ENCODE measurements at places on chromosomes 3 and 15.

GRCh38 chr3:179150610-179151009 is 2.5 kb downstream of the PIK3CA start:
- DNase-seq, result no peak

DNA sequence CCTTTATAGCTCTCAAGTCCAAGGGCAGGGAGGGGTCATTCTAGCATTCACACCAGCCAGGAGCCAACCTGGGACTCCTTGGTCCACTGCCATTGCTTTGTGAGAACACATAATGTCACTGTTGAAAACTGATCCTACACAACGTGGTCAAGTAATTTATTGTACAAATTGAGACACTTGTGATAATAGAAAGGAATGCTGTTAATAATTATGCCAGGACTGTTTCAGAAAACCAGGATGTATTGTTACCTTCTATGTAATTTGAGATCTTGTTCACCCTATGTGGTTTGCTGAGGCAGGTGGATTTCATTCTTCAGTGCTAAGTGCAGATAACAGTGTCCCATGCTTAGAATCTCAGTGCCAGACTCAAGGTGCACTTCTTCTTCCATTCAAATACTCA is 33.3 kb downstream of the TMCO5A start:
- DNase-seq, result no peak

DNA sequence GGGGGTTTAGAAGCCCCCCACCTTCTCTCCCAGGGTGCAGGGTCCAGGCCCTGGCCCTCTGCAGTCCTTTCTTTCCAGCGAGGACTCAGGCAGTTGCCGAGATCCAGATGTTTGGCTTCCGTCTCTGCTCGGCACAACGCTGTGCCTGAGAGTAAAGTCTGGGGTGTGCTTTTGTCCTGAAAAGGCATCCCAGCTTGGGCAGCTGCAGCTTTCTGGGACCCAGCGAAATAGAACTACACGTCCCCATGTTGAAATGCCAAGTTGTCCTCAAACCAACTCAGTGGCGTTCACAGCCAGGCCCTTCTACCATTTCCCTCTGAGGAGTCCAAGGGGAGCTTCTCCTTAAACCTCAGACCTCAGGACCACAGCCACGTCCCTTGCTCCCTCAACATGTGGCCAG is 23.1 kb downstream of the FGD5 start:
- no peak for DNase-seq

DNA sequence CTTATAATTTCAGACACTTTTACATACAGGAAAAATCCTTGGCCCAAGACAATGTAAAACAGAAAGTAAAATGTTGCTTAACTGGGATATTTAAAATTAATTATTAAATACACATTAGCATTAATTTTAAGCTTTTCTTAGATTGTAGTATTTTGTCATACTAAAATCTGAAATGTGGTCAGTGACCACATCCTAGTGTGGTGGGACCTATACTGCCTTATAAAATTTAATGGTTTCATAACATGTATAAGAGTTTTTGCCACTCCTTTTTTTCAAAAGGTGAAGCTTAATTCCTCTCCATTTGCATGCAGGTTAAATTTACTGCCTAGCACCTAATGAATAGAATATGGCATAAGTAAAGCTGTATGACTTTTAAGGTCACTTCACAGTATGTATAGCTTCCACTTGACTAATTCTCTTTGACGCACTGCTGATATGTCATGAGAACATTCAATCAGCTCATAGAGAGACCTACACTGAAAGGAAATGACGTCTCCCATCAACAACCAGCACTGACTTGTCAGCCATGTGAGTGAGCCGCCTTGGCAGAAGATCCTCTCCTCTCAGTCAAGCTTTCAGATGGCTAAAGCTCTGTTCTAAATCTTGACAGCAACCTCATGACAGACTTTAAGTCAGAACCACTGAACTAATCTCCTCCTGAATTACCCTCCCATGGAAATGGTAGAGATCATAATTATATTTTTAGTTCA is 847.8 kb downstream of the SI start:
- no peak for DNase-seq

DNA sequence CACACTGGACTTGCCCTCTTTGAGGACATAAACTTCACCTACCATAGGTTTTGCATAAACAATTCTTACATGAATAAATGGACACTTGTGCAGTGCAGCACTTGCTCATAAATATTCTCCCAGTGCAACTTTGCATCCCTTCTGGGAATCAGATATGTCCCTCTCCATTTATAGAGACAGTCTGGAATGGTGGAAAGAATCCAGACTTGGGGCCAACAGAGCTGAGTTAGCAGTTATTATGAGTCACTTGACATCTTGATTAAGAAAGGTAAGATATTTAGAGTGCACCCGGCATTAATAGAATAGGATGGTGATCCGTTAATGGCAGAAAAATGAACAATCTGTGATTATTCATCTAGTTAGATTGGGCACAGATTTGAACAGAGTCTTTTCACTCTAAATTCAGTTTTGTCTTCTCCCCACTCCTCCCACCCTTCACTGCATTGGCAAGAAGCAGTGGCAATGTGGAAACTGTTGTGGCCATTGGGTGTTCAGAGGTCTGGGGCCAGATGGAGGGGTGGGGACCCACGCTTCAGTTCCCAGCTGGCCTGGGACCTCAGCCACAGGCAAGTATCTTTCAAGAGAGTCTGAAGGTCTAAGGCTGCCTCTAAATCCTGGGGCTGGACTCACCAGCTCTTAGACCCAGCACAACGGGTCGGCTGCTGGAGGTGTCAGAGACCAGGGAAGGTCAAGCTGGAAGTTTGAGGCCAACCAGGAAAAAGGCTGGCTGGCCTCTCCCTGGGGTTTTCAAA is 58.9 kb upstream of the KY start:
- DNase-seq, result no peak

DNA sequence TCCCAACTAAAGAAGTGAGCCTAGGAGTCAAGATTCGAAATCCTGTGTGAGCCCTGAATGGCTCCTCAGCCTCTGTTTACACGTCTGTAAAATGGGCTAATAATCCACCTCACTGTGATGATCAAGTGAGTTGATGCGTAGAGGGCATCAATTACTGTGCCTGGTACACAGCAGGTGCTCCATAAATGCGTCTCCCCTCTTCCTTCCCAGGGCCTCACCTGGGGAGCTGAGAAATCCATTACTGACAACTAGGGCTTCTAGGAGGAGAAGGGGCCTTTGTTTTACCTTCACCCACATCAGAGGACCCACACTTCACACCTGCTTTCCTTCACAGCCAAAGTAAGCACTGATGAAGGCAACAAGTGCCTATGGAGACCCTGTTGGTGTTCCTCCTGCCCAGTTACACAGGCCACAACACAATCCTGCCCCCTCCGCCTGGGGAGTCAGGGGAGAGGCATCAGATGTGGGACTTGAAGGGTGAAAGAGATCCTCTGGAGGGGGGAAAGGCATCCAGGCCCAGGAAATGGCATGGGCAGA is 1.4 kb downstream of the CIB2 start:
- DNase-seq, result no peak

- no peak for DNase-seq
Observed at GRCh38 chr3:60250810-60251209, 1000.4 kb downstream of the FHIT start.

- DNase-seq, result no peak
Observed at GRCh38 chr3:3577823-3578222, 221.4 kb upstream of the LRRN1 start.

- no peak for DNase-seq
Observed at GRCh38 chr3:143503325-143503885, 344.9 kb downstream of the SLC9A9 start.

DNA sequence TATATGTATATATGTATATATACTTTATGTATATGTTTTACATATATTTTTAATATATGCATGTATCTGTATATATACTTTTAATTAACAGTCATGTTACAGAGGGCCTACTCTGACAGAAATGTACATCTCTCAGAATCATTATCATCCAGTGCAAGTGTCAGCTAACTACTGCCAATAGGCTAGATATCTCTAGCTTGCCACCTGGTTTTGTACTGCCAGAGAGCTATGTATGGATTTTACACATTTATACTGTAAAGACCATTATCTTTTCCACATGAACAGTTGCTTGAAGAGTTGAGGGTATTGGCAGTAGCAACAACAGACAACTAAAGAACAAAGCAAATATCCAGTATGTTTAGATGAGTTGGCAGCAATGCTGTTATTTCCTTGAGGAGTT is 99.7 kb upstream of the VGLL3 start:
- no peak for DNase-seq

DNA sequence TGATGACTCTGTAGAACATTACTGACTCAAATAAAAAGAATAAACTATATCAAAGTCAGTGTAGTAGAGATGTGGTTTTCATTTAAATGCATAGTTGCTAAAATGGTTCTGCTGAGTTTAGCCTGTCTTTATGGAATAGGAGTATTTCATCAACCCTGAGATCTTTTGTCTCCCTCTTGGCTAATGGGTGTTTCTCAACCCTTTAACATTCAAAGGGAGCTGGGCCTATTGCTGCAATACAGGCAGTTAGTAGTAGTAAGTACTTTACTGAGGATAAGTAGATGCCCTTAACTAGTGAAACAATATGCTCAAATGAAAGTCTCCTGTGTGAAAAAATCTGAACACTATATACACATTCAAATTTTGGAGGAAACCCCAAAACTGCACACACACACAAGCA is 184.7 kb upstream of the TTC14 start:
- no peak for DNase-seq

DNA sequence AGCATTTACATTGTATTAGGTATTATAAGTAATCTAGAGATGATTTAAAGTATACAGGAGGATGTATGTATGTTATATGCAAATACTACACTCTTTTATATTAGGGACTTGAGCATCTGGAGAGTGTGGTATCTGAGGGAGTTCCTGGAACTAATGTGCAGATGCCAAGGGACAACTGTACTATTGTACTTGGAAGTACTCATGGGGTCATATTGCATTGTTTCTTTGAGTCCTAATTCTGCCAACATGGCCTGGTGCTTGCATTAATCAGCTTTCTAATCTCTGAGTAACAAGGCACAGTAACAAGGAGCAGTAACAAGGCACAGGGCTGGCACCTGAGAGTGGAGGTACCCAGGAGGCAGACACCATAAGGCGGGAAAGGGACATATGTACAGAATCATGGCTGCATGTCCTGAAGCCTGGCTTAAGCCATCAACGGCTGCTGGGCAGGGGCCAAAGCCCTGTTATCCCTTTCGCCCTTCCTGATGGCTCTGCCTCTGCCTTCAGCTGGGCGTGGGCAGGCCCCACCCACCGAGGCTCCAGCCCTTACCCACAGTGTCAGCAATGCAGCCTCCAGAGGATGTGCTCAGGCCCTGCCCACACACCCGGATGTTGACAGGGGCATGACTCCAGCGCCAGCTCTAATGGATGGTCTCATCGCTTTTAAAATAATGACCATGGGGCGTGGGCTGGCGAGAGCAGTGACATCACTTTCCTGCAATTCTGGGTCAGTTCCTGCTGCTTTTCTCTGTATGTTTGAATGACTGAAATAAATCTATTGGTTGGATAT is 22.9 kb downstream of the CEMIP start:
- no peak for DNase-seq

DNA sequence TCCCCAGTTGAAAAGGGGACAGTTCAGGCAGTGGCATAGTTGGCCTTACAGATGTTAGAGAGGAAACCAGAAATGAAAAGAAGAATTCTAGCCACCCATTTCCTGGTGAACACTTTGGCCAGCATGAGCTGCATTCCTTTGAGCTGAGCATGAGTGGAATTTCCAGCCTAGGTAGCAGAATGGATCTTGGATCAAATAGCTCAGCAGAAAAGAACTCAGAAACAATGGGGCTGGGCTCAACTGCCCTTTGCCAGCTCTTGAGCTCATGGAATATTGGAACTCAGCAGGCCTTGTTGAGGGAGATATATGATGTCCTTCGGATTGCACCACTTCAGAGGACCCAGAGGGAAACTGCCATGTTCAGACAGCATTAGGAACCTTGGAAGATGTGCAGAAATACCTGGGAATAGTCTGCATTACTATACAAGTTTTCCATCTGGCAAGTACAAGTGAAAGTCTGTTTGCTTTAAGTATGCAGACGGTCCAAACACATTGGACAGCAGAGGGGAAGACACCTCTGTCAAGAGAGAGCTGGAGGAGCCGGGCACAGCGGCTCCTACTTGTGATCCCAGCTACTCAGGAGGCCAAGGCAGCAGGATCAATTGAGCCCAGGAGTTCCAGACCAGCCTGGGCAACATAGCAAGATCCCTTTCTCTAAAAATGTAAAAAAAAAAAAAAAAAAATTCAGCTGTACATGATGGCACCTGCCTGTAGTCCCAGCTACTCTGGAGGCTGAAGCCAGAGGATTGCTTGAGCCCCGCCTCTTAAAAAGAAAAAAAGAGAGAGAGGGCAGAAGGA is 3.1 kb upstream of the CDV3 start:
- no peak for DNase-seq

DNA sequence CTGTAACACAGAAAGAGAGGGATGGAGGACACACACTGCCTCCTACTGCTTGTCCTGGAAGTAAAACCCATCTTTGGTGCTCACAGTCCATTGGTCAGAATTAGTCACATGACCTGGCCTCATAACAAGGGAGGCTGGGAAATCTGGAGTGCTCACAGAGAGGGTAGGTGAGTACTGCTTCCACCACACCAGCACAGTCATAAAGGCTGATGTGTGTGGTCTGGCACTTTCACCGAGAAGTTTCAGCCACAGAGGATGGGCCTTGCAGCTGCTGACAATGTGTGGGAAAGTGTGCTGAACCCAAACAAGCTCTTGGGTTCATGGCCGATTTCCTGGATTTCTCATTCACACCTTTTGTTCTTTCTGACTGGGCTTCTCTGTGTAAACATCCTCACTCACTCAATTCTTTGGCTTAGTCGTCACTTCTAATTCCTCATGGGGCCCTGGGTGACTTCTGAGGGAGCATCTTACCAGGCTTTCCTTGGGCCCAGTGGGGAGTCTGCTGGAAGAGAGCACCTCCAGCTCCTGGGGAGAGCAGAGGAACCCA is 100.7 kb downstream of the ASB7 start:
- no peak for DNase-seq

- DNase-seq, result no peak
Observed at GRCh38 chr3:43619588-43619987, 2.2 kb downstream of the ANO10 start.

DNA sequence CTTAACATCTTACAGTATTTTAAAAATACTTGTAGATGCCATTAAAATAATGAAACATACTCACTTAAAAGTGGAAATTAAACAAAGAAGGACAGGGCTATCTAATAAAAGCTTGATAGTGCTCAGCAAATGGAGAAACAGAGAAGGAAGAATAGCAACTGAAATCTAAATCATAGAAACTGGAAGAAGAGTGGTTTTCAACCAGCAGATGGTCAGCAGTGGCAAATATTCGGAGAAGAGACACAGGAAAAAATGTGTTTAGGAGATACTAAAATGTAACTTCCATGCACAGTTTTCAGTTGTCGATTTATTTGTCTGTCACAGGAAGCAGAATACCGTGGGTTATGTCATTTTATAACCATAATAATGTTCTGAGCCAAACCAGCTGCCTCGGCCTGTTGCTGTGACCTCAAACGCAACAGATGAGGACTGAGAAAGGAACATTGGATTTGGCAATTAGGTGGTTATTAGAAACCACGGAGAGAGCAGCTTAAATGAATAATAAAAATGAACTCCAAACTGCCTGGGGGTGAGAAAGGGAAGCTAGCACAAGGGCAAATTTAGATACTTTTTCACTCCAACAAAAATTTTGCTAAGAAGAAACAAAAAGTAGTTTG is 246.6 kb upstream of the KCNMB2 start:
- no peak for DNase-seq

GRCh38 chr3:8020047-8020841 is 481.4 kb upstream of the LMCD1 start:
- DNase-seq, result peak; percentile 3

- peak; percentile 21 for DNase-seq
Observed at GRCh38 chr3:12131351-12132090, 27.2 kb downstream of the TIMP4 start.
